ENCODE measurements at places on chromosomes 1 and 21.

- DNase-seq, result no peak
These were observed 72.5 kb downstream of the ENAH start for GRCh38 chr1:225580238-225581099.

DNA sequence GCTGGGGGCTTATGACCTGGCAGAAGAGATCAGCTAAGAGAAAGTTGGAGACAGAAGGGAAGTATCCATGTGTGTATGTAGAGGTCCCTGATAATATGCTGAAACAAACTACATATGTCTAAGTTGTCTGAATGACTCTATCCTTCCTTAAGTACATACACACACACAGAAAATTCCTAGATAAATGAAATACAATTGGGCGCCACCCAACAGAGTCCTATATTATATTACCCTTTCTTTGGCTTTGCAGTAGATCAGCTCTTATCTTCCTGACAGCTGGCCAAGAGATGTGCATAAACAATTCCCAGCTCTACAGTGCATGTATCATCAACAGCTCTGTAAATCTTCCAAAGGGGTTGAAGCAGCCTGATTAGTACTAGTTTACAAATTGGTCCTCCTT, 40.1 kb downstream of the SORT1 start:
- DNase-seq, result no peak

- DNase-seq, result no peak
These were observed 24.2 kb upstream of the SLFNL1 start for GRCh38 chr1:41045740-41046139.

DNA sequence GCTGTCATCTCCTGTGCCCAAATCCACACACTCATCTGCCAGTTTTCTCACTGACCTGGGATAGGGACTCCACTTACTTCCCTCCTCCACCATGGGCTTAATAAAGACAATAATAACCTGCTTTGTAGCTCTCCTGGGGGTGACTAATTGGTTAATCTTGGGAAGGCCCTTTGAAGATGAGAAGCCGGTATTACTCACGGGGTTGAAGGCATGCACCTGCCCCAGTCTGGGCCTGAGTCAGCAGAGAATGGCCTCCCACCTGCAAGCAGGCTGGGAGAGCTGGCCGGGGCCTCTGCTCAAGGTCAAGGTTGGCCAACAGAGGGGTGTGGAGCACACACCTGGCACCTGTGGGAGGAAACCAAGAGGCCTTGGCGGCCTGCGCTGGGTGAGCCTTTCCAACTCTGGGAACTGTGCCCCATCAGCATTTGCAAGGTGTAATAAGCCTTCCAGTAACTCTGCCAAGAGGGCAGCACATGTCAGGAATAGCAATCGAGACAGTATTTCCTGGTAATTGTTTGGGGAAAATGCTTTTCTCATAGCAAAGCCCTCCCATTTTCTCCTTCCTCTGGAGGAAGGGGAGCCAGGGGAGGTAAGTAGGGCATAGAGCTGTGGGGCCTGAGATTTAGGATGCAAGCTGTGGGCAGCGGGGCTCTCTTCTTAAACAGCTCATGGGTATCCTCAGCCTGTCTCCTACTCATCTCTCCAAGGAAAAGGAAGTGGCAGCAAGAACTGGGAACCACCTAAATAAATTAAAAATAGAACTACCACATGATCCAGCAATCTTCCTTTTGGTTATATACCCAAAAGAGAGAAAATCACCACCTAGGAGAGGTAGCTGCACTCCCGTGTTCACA, 49.0 kb downstream of the TOMM20 start:
- peak; percentile 64 for DNase-seq

DNA sequence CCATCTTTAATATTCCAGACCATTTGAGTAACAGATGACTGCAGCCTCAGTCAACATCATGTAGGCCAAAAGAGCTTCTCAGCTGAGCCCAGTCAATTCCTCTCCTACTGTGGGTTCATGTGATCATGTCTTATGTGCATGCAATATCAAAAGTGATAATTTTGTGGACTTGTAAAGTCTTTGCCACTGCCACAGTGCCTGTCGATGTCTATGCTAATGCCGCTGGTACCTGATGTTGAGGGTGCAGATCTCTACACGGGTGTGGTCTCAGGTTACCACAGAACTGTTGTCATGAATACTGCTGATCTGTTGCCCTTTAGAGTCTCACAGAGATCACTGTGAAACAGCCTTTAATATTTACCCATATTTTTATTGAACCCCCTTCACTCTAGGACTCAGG, 11.3 kb upstream of the C1orf141 start:
- DNase-seq, result no peak

GRCh38 chr1:75132812-75133619, 1.2 kb upstream of the LHX8 start:
- no peak for DNase-seq

DNA sequence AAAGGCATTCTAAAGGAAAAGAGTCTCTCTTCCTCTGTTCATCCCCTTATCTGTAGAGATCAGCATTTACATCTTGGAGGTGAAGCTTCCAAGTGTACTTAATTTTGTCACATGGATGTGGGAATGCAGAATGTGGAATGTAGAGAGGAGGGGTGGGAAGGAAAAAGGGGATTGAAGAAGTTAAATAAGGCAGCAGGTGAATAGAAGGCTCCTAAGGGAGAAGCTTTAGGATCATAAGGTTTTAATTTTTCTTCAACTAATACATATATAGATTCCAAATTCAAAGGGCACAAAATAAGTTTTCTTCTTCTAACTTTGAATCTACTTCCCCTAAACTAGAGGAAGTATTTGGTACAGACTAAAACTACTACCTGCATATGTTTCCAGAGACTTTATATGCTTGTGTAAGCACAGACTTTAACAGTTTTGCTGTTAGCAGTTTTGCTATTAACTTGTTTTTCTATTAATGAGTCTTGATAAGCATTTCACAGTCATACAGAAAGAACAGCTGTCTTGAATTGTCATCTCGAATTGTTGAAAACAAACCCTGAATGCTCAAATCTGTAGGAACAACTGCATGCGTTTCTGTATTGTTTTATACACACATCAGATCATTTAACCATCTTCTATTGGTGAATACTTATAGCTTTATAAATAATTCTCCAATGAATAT, 12.7 kb downstream of the TENT5C start:
- no peak for DNase-seq

GRCh38 chr1:19735440-19736127, 64.1 kb downstream of the TMCO4 start:
- DNase-seq, result no peak

GRCh38 chr1:175597969-175598765, 145.2 kb downstream of the TNR start:
- no peak for DNase-seq

DNA sequence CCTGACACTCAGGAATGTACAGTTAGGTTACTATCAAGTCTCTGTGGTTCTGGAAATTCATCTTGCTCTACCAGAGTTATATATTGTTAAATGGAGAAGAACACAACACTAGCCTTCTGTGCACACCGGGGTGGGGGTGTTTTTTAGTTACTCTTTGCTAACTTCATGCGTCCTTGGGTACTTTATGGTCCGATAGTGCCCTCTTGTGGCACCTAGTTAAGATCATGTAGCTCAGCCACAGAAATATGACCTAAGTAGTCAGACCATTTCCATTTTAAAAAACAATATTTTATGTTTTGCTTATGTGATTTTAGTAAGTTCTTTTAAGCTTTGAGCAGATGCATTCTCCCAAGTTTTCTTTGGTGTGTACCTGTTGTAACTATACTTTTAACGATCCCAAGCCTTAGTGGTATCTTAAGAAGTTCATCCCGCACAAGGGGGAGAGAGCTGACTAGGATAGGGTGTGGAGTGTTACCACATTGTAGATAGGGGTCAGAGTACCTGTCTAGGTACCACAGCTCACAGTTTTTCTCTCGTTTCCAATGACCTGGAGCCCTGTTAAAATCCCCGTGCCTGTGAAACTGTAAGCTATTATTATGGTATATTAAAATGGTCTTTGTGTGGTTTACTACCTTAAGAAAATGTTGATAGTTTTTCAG, 20.6 kb upstream of the SH3D21 start:
- peak; percentile 51 for DNase-seq

GRCh38 chr1:201503397-201504176, 3.3 kb downstream of the CSRP1 start:
- no peak for DNase-seq

- no peak for DNase-seq
These were observed 9.9 kb upstream of the ZSCAN20 start for GRCh38 chr1:33462405-33463164.

- no peak for DNase-seq
These were observed 14.0 kb downstream of the IFT25 start for GRCh38 chr1:53931523-53931922.

- no peak for DNase-seq
These were observed 1192.1 kb upstream of the B3GALT2 start for GRCh38 chr1:194378517-194378916.

- DNase-seq, result no peak
These were observed 130.8 kb downstream of the BEND5 start for GRCh38 chr1:48645883-48646282.

DNA sequence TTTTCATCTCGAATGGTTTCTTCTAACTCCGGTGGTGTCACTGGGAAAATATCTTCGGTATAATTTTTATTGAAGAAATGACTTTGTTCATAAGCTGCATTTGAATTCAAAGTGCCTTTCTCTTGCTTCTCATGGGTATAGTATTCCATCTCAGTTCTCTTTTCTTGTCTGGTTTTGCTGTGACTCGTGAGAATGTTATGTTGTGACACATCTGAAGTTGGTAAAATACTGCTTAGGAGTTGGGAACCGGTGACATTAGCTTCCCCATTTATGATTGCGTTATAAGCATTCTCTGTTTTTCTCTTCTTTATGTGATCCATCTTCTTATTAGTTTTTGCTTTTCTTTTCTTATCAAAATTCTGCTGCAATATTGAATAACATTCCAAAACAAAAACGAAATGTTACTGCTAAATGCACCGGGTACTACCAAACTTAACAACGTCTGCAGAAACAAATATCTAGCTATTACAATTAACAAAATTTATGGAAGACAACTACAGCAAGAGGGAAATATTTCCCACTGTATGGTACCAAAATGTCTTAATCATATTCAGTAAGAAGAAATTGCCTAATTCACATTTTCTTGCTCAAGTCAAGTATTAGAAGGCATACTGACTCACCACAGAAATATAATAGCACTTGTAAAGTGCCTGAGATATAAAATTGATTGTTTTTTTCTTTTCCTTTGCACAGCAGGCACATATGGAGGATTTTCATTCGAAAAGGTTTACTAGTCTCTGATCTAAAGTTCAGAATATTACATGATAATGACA, 15.5 kb downstream of the LRIF1 start:
- no peak for DNase-seq

- DNase-seq, result no peak
These were observed 372.8 kb upstream of the DAB1 start for GRCh38 chr1:57796616-57797015.

DNA sequence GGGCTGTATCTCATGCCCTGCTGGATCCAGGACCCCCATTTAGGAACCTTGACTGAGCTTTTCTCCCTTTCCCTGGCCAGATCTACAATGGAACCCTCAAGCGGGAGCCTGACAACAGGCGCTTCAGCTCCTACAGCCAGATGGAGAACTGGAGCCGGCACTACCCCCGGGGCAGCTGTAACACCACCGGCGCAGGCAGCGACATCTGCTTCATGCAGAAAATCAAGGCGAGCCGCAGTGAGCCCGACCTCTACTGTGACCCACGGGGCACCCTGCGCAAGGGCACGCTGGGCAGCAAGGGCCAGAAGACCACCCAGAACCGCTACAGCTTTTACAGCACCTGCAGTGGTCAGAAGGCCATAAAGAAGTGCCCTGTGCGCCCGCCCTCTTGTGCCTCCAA, 29.8 kb downstream of the PKP1 start:
- DNase-seq, result no peak

DNA sequence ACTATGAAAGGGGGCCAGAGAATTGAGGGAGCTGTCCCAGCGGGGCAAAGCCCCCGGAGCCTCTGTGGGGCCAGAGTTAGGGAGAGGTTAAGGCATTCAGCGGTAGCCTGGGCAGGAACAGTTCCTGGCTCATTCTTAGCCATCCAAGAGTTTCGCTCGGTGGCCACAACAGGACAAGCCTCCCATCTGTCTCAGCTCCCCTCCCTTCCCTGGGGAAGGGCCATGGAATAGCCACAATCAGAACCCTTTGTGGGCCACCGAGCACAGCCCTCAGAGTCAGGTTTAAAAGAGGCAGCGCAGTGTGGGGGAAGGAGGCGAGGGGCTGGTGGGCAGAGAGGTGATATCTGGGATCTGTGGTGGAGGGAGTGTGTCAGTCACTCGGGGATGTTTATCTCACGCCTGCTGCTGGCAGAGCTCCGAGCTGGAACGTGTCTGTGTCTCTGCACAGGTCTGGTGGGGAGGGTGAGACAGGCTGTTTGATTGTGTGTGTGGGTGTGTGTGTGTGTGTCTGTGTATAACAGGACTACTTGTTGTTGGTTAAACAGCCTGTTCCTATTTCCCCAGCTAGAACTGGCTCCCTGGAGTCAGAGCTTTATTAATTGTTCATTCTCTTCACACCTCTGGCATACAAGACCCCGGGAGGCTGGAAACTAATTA, 49.6 kb upstream of the GOLT1A start:
- no peak for DNase-seq

GRCh38 chr1:246647113-246647512, 77.1 kb upstream of the SCCPDH start:
- DNase-seq, result no peak

DNA sequence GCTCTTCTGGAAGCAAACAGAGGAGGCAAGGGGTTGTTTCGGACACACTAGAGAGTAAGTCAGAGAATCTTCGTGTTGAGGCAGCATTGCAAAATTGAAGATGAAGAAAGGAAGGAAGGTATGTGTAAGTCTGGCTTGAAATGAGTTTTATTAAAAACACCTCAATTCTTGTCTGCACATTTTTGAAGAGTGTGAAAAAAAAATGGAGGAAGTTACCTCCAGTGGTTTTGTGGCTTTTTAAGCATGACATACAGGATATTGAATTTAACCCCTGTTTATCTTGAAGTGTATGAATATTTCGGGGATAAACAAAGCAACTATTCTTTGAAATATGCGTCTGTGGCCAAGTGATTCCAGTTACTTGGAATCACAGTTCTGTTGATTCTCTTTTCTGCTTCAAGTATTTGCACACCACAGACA, 203.2 kb upstream of the SGIP1 start:
- DNase-seq, result no peak

DNA sequence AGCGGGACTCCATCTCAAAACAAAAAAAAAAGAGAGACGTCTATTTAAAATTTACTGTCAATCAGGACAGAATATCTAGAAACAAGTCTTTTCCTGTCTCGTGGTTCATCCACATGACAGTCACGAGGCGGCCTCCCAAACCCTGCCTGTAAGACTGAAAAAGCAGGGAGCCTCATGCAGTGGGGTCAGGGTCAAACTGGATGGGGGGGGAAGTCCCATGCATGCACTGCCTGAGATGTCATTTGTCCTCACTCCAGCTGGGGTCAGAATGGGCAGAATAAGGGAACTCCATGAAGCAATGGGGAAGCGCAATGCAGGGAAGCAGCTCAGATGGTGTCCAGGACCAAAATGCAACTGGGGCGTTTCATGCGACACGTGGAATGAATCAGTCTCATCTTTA, 85.5 kb downstream of the PIK3CD start:
- DNase-seq, result no peak

Measured in activated T-cell treated with anti-CD3 and anti-CD28 coated beads, Interleukin-2, amount 50 U/mL, for 48 hours (primary cell).